CD4-positive, alpha-beta T cell treated with Interleukin-17A for 4 hours (primary cell): ENCODE measurements at places on chromosomes 16 and 17.

GRCh38 chr17:83078378-83079351, 744 bp upstream of the METRNL start:
- DNase-seq: peak; percentile 29

- DNase-seq: peak; percentile 12
Observed at GRCh38 chr17:77610972-77611521, 347.5 kb upstream of the TNRC6C start.

DNA sequence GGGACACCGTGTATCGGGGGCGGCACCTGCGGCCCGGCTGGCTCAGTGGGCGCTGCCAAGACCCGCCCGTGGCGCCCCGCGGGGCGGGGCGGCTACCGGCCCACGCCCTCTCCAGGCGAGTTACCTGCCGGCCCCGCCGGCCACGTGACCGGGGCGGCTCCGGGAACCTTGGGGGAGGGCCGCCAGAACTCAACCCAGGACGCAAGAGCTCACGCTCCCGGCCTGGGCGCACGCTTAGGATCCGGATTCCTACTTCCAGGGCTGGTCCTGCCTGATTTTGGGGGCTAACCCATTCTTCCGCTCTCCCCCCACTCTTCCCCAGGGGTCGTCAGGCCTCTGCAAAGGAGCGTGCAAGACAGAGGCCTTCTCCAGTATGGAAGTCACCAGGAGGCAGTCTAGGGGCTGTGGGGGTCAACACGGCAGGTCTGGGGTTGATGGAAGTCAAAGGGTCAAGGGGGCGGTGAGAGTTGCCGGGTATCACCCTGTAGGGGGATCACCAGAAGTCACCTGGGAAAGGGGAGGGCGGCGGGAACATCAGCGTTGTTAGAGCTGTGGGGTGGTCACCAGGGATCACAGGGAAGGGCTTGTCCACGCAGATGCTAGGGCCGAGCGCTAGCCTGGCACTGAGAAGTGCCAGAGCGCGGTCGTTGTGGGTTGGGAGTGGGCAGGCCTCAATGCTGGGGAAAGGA, 354 bp upstream of the ESRP2 start:
- DNase-seq: peak; percentile 57

GRCh38 chr16:53741546-53741945, 37.6 kb downstream of the FTO start:
- DNase-seq: no peak

DNA sequence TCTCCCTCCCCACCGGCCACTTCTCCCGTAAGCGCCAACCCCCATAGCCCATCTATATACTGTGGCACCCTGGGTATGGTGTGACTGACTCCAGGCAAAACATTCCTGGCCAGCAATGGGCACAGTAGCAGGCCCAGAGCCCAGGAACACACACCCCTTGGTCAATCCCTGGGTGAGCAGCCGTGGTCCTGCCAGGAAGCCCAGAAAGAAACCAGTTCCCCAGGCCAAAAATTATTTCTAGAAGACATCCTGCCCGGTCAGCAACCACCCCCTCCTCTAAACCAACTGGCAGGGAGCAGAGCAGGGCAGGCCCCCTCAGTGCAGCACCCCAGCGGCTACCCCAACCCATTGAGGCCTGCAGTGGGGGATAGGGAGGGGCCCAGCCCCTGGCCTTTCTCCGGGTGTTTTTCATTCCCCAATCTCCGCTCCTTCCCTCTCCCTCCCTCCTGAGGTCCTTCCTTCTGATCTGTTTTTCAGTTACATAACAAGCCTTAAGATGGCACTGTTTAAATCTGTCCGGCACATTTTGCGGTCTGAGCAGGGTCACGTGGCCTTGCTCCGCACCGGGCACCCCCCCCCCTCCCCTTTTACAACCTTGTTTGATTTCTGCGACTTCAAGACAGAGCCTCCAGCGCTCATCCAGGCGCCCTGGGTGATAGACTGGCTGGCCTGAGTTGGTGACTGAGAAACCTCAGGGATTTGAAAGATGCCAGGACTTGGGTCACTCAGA, 2.0 kb downstream of the NPTX1 start:
- peak; percentile 50 for DNase-seq

- DNase-seq: no peak
Observed at GRCh38 chr17:1158879-1159278, 20.9 kb downstream of the ABR start.

DNA sequence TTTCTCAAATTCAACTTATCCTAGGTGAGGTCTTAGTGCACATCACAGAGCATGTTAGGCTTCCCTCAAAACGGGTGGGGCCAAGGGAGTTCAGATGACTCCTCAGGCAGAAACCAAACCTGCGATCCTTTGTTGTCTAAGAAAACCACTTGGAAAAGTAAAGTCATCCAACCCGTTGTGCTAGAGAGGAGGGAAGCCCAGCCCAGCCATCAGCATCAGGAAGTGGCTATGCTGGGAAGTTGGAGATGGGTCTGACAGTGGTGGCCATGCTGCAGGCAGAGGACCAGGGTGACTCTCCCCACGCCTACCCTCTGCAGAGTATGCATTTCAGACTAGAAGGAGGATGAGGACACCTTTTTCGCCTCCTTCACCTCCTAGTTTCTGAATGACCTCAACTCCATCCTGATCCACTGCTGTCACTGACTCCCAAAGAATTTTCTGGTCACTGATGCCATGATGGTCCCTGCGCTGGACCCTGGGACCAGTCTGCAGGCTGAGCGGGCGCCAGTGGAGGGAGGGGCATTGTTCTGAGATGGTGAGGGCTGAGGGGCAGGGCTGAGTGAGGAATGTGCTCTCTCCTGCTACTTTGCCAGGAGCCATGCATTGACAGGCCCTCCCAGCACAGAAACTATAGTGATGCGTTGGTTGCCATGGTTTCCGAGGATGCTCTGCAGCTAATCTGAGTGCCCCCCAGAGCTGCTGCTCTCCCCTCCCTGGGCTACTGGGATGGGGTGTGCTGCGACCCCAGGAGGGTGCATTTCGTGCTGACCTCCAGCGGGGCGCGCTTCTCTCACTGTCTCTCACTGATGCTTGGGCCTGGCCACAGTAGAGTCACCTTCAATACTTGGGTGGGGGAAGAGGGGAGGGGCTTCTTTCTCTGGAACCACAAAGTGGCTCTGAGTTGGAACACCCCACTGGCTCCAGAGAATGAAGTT, 20.4 kb downstream of the ALOX12B start:
- DNase-seq: no peak

- DNase-seq: no peak
Observed at GRCh38 chr16:81265658-81266451, 27.4 kb downstream of the BCO1 start.

GRCh38 chr17:71405101-71405500, 715.7 kb upstream of the SOX9 start:
- DNase-seq: no peak

DNA sequence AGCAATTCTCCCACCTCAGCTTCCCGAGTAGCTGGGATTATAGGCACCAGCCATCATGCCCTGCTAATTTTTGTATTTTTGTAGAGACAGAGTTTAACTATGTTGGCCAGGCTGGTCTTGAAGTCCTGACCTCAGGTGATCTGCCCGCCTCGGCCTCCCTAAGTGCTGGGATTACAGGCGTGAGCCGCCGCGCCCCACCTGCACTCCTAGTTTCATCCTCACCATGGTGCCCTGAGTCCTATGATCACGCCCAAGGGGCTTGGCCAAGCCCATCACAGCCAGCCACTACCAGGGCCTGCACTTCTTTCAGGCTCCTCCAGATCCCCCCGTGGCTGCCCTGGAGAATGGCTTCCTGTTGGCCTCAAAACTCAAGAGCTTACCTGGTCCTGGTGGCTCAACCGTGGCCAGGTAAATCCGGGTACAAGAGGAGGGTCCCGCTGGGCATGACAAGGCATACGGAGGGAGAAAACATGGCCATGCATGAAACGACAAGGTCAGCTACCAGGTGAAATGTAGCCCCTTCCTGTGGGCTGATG, 20.4 kb upstream of the TFAP4 start:
- DNase-seq: no peak

DNA sequence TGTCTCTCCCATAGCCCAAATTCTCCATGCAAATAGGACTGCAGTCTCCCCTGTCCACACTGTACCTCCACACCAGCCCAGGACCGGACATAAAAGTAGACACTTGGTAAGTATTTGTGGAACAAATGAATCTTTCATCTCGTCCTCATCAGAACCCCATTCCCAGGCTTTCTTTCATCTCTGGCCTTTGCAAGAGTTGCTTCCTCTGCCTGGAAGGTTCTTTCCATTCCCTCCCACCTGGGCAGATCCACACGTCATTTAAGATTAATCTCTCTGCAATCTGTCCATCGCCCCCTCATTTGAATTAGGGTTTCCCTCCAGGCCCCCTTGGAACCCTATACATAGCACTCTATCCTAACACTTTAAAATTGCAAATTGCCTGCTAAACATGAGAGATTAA, 3.9 kb upstream of the NXPH3 start:
- no peak for DNase-seq

DNA sequence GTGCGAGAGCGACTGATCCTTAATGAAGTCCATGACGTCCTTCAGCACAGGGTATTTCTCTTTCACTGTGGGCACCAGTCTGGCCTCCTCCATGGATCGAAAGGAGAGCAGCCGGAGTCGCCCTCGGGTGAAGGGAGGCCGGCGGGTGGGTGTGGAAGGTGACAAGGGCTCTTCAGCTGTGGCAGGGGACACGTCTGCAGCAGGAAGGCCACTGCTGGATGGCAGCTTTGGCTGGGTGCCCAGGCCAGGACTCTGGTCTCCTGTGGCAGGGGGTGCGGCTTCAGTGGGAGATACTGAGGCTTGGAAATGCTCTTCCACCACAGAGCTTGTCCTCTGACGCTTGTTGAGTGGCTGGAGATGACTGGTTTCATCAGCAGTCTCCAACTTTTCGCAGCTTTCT, 78.5 kb downstream of the ZZEF1 start:
- no peak for DNase-seq

GRCh38 chr17:39196241-39196807, 1.1 kb downstream of the CACNB1 start:
- DNase-seq: no peak

- DNase-seq: peak; percentile 65
Observed at GRCh38 chr16:81469710-81470535, 25.3 kb downstream of the CMIP start.

DNA sequence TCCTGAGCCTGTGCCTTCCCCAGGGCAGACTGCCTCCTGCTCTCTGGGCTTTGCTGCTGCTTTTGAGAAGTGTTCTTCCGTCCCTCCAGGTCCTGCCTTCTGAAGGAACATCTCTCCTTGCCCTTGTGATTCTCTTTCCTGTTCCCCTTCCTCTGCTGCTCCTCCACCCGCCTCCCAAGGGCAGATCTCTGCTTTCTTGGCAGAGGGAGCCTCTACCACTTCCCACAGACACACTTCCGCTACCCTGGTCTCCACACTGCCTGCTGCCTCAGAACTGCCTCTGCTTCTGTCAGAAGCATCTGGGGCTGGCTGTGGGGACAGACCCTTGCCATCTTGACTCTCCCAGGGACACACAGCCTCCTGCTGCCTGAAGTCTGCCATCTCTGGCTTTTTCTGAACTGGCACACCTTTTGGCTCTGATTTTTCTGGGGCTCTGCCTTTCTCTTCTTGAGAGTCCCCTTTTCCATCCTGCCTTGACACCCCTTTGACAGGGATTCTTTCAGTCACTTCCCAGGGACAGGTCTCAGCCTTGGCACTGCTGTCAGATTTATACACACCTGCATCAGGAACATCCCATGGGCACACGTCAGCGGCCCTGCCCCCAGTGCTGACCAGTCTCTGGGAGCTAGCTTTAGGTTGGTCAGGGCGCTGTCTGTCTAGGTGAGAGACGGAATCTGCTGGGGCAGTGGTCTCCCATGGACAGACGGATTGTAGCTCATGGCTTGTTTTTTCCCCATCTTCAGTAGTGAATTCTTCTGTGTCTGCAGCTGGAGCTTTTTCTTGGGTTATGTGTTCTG, 16.6 kb downstream of the GPR179 start:
- DNase-seq: no peak

DNA sequence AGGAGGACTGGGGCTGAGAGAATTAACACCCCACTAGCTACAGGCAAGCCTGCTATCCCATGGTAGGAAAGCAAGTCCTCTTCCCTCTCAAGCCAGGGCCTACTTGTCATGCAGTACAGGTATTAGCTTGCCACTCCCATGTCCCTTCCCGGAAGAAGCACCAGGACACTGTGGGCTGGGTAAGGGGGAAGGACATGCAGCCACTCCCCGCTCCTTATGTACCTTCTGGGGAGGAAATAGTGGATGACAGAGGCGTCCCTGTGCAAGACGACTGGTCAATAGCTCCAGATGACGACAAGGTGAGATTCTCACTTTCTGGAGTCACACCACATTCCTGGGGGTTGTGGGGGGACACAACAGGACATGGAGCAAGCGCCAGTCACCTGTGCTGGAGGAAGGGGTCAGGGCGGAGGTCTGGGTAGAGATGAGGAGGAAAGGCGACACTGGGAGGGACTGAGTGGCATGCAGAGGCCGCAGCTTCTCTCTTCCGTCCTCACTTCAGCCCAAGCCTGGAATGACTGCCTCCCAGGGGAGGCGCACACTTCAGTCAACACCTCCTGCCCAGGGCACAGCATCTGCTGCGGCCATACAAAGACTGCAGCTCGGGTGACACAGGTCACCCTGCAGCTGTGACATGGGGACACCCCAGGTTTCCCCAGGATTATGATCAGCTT, 15.1 kb upstream of the FOXJ1 start:
- DNase-seq: no peak

- no peak for DNase-seq
Observed at GRCh38 chr17:76747716-76748363, 9.9 kb downstream of the MFSD11 start.

- no peak for DNase-seq
Observed at GRCh38 chr16:86373276-86373901, 136.9 kb upstream of the FOXF1 start.

DNA sequence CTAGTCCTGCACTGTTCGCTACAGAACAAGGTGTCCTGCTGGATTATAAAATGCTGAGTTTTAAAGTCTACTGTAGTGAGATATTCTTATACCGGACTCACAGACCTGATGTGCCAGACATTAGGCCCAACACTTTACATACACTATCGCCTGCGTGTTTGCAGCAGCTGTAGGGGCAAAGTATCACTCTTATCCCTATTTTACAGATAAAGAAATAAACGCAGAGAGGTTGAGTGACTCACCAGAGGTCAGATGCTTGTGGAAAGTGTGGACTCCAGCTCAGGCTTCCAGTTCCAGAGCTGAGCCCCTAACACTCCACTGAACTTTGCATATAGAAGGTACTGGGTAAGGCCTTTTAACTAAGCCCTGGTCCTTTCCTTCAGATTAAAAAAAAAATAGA, 47.4 kb downstream of the PLXDC1 start:
- no peak for DNase-seq

- no peak for DNase-seq
Observed at GRCh38 chr16:77881355-77882030, 93.1 kb downstream of the VAT1L start.

DNA sequence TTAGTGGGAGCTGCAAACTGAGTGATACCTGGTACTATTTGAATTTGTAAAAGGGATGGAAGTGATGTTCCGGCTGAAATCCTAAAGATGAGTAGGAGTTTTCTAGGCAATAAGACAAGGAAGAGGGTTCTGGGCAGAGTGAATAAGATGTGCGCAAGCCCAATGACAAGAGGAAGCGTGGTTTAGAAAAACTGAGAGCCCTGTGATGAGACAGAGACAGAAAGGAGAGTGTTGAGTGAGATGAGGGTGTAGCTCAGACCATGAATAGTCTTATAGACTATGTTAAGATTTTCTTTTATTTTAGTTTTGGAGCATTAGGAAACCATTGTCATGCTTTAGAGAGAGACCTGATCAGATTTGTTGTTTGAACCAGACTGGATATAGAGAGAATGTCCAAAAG, 50.2 kb downstream of the COX10 start:
- DNase-seq: no peak
